CD4-positive, alpha-beta T cell (primary cell): ENCODE measurements at places on chromosomes 3 and 15.

DNA sequence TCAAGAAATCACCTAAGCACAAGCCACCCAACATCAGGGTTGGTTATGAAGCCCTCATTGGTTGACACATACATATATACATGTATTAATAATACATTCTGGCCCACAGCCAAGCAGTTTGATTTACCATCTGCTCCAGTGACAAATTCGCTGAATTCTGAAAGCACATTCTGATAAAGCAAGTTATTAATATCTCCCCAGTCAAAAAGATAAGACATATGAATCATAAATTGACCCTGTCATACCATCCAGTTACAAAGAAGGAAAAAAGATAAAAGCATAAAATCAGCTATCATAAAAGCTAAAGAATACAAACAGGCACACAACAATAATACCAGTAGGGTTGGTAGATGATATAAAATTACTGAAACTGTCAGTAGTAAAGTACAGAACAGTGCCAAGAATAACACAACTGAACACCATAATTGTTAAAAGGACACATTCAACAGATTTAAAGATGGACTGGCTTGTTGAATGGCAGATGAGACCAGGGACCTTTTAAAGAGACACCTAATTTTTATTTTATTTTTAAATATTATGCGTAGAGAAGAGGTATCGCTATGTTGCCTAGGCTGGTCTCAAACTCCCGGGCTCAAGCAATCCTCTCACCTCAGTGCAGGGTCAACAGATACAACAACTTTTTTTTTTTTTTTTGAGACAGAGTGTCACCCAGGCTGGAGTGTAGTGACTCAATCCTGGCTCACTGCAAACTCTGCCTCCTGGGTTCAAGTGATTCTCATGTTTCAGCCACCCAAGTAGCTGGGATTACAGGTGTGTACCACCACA, 7.7 kb downstream of the SNX4 start:
- no peak for DNase-seq

- DNase-seq = no peak
Observed at GRCh38 chr3:54122324-54123002, at the start of gene CACNA2D3. TSS of gene CACNA2D3 (plus strand) at chr3:54122552.

DNA sequence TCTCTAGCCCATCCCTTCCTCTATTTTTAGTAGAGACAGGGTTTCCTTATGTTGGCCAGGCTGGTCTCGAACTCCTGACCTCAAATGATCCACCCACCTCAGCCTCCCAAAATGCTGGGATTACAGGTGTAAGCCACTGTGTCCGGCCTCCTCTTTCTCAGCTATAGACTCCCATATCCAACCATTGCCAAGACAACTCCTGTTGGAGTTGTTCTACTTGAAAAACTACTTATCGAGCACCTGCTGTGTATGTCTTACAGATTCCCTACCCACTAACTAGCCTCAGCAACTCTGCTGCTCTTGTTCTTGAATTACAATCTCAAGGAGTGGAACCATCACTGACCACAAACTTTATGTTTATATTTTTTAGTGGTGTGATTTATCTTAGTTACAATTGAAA, 186.6 kb downstream of the SLC9A9 start:
- DNase-seq = no peak

GRCh38 chr3:10505791-10506585, 602 bp upstream of the ATP2B2 start:
- no peak for DNase-seq

DNA sequence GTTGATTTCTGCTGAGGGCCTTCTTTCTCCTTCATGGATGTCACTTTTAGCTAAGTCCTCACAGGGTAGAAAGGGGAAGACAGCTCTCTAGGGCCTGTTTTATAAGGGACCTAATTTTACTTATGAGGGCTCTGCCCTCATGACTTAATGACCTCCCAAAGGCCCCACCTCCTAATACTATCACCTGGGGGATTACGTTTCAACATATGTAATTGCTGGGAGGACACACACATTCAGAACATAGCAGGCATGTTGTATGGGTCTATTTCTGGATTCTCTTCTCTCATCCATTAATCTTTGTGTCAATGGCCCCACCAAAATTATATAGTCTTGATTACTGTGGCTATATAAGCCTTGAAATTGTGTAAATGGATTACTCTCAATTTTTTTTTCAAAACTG, 255.0 kb downstream of the CLSTN2 start:
- DNase-seq = no peak

DNA sequence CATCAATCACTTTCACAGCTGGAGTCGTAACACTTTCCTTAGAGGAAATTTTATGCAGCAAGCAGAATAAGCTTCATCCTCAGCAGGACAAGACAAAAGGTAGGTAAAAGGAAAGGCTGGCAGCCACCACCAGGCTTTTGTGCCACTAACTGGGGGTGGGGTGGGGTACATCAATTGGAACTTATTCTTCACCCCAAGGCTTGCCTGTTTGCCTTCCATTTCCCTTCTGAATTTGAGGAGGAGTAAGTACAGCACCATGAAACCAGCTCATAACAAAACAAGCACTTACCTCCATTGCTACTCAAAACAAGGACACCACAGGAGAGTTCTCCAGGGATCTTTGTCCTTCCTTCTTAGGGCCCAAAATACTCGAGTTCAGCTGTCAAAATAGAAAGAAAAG, 296.8 kb downstream of the ARRDC4 start:
- no peak for DNase-seq

DNA sequence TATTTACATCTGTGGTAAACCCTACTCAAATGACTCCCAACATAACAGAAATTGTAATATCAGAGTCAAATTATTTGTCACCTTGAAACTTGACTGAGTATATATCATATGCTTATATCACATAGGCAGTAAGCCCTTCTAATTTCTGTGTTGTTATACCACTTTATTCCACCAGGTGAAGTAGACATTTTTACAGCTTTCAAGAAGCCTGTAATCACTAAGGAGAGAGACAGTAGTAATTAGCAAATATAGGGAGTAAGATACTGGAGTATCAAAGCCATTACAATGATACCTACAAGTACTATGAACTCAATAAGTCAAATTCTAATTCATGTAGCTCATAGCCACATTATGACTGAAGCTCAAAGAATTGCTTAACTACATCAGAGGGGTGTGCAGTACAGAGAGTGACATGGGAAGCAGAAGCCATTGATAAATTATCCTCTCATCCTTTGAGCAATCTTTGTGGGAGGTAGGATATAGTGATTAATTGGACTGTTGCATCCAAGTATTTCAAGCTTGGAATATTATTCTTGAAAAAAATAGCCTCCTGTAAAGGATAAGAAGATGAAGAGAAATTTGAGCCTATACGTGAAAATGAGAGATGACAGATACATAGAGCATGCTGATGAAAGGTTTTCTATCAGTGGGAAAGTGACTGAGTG, 1005.9 kb downstream of the ZPLD1 start:
- DNase-seq = no peak

- DNase-seq = no peak
Observed at GRCh38 chr15:41809526-41810220, 18.2 kb upstream of the JMJD7 start.

- DNase-seq = no peak
Observed at GRCh38 chr3:50254577-50255250, 14.2 kb upstream of the SEMA3B start.
